ENCODE measurements at places on chromosomes 11 and 22. TPM values are rescaled to one million over a fixed set of nuclear protein-coding genes. Genes with fewer than 3 reads are reported as not detected.

The OR5A1 gene
- total RNA-seq: not detected

The TBX10 gene
- not detected for total RNA-seq

The MPPED1 gene
- not detected for total RNA-seq

The CD3D gene
- total RNA-seq: not detected

The KCTD14 gene
- 0.45 TPM for total RNA-seq

The RRP7A gene
- 68.5 TPM for total RNA-seq

The OTUB1 gene
- total RNA-seq: 140 TPM

The OR52D1 gene
- total RNA-seq: not detected

The TMEM132A gene
- 140 TPM for total RNA-seq

The CYB5R2 gene
- 6.9 TPM for total RNA-seq

The PRRG4 gene
- 3.8 TPM for total RNA-seq

The APOA1 gene
- 0.43 TPM for total RNA-seq

The FIBIN gene
- not detected for total RNA-seq

The CRYBA4 gene
- total RNA-seq: not detected

The RPS13 gene
- 746 TPM for total RNA-seq

The RPS25 gene
- total RNA-seq: 1,091 TPM

The SESN3 gene
- 6.7 TPM for total RNA-seq

The KCNQ1OT1 gene
- 4.1 TPM for total RNA-seq

The C11orf87 gene
- total RNA-seq: not detected

The MFRP gene
- total RNA-seq: not detected

The ZNF215 gene
- total RNA-seq: 0.26 TPM

The KRTAP5-3 gene
- not detected for total RNA-seq

The ALX4 gene
- 135 TPM for total RNA-seq

The SLC17A6 gene
- not detected for total RNA-seq

The PUS3 gene
- total RNA-seq: 20.9 TPM

The FDXACB1 gene
- 5.4 TPM for total RNA-seq

The TRIM66 gene
- 14.6 TPM for total RNA-seq

The TRIM49 gene
- total RNA-seq: not detected

The HTR3B gene
- not detected for total RNA-seq

The RTN4R gene
- 9.6 TPM for total RNA-seq

The RFPL1 gene
- not detected for total RNA-seq

The CACNA1I gene
- total RNA-seq: 0.90 TPM

The ACR gene
- total RNA-seq: not detected

The MOGAT2 gene
- total RNA-seq: not detected

The PHOX2A gene
- not detected for total RNA-seq

The PGA4 gene
- not detected for total RNA-seq

The TRPM5 gene
- total RNA-seq: not detected

The DNAJB7 gene
- total RNA-seq: not detected

The TRIM29 gene
- total RNA-seq: not detected

The SMC1B gene
- not detected for total RNA-seq

The MUC5AC gene
- total RNA-seq: not detected
